ENCODE measurements at places on chromosomes 12 and 14.

- no peak for DNase-seq
Measured at GRCh38 chr14:104443391-104444158, 136.0 kb upstream of the C14orf180 start.

GRCh38 chr12:96061864-96062453 is 26.6 kb upstream of the LTA4H start:
- peak; percentile 52 for DNase-seq

- DNase-seq, result peak; percentile 8
Measured at GRCh38 chr14:106586098-106586704, 1059.8 kb downstream of the TMEM121 start.

DNA sequence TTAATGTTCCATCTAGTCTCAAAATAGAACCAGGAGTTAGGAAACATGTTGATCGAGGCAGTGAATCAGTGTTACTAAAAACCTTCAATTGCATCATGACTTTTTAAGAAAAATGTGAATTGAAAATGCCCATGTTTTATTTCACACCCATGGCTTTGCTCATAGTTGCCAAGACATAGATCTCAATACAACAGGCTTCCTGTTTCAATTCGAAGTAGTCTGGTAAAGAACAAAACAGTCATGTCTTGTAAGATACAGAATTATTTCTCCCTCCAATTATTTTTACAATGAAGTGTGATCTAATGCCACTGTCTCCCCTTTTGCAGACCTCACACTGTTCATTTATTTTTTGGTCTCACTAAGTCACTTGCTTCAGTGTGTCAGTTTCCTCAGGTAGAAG is 44.6 kb upstream of the FAR2 start:
- DNase-seq, result no peak

- no peak for DNase-seq
Measured at GRCh38 chr14:32587461-32587860, 258.4 kb downstream of the AKAP6 start.

DNA sequence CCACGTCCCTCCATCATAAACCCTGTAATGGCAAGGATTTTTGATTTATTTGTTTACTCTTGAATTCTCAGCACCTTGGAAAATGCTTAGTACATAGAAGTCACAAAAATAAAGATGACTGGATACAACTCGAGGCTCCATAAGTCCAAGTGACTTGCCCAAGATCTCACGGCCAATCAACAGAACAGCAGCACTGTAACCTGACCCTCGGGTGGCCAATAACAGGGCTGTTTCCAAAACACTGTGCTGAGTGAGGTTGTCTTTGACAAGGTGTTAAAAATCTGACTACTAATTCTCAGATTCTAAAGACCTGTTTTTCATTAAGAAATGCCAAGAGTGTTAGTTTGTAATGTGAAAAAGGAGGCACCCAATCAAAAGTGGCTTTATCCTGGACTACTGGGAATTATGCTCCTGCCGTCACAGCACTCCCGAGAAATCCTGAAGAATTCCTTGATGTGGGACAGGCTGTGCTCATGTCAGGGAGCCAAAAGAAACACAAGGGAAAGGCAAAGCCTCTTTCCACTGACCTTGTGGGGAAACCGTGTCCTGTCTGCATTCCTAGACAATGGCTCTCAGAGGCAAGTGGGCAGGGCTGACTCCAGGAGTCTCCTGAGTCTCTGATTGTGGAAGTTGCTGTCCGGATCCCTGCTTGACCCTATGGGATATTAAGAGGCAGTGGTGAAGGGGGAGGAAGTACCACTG is 204.7 kb upstream of the PELI2 start:
- no peak for DNase-seq

DNA sequence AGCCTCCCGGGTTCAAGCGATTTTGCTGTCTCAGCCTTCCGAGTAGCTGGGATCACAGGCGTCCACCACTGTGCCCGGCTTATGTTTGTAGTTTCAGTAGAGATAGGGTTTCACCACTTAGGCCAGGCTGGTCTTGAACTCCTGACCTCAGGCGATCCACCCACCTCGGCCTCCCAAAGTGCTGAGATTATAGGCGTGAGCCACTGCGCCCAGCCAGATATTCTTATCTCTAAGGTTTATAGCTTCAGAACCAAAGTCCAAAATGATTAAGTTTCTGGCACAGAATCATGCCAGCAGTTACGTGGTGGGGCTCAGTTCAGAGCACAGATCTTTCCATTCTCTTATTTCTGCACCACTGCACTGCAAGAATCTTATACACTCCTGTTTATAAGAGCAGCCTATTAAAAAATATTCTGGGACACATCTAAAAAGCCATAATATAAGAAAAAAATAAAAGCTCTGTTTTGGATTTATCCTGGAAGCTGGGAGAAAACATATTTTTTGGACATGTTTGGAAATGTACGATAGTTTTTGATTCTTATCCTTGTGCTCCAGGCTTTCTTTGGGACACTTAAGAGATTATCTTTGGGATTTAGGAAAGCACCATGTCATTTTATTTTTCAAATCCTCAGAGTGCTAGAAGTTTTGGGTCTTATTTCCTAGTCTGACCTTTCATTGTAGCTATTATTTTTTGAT is 129.6 kb downstream of the LMNTD1 start:
- no peak for DNase-seq

GRCh38 chr12:31578632-31579031 is 12.3 kb downstream of the DENND5B start:
- DNase-seq, result no peak

DNA sequence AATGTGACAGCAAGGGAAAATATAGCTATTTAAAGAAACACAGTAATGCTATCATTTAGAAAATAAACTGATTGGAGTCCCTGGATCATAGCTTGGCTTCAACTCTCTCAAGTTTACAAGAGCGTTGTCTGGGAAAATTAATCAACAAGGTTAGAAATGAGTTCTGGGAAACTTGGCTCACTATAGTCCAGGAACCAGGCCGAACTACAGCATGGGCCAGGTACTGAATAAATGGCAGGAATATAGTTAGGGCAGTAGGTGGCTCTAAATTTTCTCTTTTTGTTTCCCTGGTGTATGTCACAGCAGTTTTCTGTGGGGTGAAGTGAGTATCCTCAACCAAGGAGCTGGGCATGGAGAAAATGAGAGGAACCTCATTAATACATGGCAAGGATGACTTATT is 72.4 kb downstream of the PLBD1 start:
- DNase-seq, result no peak

DNA sequence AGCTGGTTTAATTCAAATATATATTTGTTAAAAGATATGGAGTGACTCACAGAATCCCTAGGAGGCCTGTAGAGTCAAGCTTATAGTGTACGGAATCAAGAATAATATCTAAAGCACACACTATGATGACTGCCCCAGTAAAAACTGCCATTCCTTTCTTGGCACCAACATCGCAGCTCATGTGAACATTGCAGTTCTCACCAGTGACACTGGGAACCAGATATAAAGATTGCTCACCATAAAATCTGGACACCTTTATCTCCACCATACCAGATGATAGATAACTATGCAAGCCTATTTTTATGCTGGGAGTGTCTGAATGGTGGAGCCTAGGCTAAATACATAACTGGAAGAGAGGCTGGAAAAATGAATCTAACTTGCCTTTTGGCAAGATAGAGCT is 463.9 kb upstream of the TBX3 start:
- no peak for DNase-seq

DNA sequence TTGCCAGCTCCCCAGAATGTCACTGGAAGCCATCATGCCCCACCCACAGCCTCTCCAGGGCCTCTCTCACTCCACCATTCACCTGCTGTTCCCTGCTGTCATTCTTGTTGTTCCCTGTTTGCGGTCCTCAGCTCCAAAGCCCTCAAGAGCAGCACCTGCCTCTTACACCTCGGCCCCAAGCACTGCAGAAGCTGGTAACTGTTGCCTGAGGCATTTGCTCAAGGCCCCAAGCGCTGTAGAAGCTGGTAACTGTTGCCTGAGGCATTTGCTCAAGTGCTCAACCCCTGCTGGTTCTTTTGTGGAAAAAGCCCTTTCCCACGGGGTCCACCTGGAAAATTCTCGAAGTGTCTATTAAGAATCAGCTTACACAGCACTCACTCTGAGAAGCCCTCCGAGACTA is 78.0 kb downstream of the ARL6IP4 start:
- no peak for DNase-seq

- no peak for DNase-seq
Measured at GRCh38 chr14:58138031-58138713, 13.8 kb downstream of the ARMH4 start.

DNA sequence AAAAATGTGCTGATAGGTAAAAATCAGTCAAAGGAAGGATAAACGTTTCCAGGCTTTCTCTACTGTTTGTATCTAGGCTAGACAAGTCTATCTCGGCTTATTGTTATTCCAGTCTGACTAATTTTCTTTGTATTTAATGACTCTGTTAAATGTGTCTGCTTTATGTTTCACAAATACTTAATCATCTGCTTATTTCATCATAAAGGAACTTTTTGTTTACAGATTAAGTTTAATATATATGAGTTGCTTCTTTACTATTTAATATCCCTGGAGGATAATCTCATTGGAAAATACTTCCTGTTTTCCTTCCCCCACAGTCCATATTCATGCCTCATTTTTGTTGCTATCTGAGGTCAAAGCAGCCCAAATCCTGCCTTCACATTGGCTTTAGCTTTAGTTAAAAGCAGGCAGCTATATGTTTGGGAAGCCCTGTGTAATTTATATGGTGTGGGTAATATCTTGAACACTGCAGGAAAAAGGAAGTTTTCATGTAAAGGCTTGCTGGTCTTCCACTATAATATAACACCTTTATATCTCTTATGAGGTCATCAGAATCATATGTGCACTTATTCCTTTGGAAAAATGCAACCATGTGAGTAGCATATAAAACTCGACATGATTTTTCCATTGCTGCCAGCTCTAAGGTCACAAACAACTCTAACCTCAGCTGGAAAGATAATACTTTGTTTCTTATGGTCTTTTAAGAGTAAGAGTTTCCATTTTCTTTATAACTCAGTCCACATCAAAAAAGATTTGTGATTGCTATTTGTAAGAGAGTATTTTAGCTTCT is 76.8 kb downstream of the ALX1 start:
- no peak for DNase-seq

- DNase-seq, result no peak
Measured at GRCh38 chr12:9673404-9674225, 4.1 kb downstream of the CLEC2D start.

GRCh38 chr14:51743588-51744000 is 91.9 kb downstream of the FRMD6 start:
- no peak for DNase-seq

- DNase-seq, result no peak
Measured at GRCh38 chr12:54033980-54034784, 1.3 kb downstream of the HOXC5 start.

GRCh38 chr14:19775587-19775986 is 2.3 kb downstream of the OR4M1 start:
- no peak for DNase-seq

- no peak for DNase-seq
Measured at GRCh38 chr12:15996254-15996653, 85.1 kb downstream of the DERA start.

GRCh38 chr14:46197856-46198255 is 453.7 kb downstream of the RPL10L start:
- DNase-seq, result no peak

GRCh38 chr12:65534238-65534841 is 255.9 kb downstream of the MSRB3 start:
- no peak for DNase-seq

GRCh38 chr12:10667581-10667980 is 6.3 kb downstream of the STYK1 start:
- DNase-seq, result no peak

GRCh38 chr12:101256266-101256665 is 23.6 kb upstream of the UTP20 start:
- DNase-seq, result no peak

GRCh38 chr12:59972905-59973304 is 377.1 kb downstream of the SLC16A7 start:
- no peak for DNase-seq

DNA sequence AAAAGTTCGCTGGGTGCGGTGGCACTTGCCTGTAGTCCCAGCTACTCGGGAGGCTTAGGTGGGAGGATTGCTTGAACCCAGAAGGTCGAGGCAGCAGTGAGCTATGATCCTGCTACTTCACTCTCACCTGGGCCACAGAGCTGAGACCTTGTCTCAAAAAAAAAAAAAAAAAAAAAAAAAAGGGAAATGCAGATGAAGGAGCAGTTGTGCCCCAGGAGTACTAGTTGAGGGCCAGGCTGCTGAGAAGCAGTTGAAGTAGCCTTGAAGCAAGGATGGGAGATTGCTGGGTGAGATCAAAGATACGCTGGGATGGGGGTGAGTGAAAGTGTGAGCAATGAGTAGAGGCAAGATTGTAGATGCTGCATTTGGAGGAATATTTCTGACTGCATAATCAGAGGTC is 93.4 kb upstream of the DNM1L start:
- DNase-seq, result no peak

DNA sequence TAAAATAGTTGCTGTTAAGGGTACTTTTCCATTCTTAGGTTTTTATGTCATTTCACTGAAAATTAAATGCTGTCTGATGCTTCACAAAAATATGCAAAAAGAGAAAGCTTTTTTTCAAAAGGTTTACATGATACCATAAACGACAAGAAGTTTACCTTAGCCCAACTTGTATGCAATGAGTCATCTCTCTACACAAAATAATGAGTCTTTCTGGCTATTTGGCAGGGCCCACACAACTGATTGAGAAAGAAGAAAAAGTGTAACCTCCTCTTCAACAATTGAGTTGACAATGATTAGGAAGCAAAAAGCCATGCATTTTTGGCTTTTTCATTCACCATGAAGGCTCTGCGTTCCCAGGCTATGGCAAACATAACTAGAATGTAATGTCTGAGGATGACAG is 165.4 kb upstream of the CPNE8 start:
- DNase-seq, result no peak

- DNase-seq, result no peak
Measured at GRCh38 chr12:21938879-21939278, 2.3 kb downstream of the ABCC9 start.

GRCh38 chr12:93686572-93687356 is 9.6 kb downstream of the CRADD start:
- DNase-seq, result no peak

DNA sequence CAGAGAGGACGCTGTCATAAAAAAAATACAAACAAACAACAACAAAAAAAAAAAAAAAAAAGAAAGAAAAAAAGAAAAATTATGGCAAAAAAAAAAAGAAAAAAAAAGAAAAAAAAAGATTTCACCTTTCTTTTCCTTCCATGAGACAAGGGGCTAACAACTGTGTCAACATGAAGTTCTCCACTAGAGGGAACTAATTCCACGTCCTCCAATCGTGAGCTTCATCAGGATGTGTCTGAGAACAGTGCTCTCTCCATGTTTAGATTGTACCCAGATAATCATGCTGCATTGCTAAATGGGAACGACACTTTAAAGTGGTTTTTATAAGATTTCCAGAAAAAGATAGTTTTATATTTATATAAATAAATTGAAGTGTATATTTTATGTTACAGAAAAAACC is 96.2 kb upstream of the PTPRB start:
- DNase-seq, result no peak

- no peak for DNase-seq
Measured at GRCh38 chr14:100824091-100824551, 1.8 kb upstream of the MEG3 start.

GRCh38 chr14:88255798-88256197 is 67.3 kb downstream of the KCNK10 start:
- no peak for DNase-seq
